ENCODE measurements at places on chromosomes 5 and 9. TPM values are rescaled to one million over a fixed set of nuclear protein-coding genes. Genes with fewer than 3 reads are reported as not detected.

GRCh38 chr9:133375116-133375723 lies 640 bp downstream of the SURF4 start:
- peak overlapping the region; percentile 51 for H3K27ac ChIP-seq
- H3K36me3 ChIP-seq, result peaks cover 18% of the 10 kb centered on the region
- H3K4me3 ChIP-seq, result peak overlapping the region; percentile 81
- no peaks in the 10 kb centered on the region for H3K4me1 ChIP-seq
- H3K27me3 ChIP-seq, result no peaks in the 10 kb centered on the region
- DNase-seq, result peak; percentile 49

DNA sequence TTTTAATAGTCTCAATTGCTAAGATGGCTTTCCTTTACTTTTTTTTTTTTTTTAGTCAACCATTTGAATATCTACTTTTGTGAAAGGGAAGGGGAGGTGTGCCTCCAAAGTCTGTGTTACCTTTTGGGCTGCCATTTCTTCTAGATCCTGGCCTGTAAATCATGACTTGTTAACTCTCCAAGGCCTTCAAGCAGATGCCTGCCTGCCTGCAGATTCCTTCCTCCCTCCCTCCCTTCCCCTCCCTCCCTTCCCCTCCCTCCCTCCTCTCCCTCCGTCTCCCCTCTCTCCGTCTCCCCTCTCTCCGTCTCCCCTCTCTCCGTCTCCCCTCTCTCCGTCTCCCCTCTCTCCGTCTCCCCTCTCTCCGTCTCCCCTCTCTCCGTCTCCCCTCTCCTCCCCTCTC lies 73.1 kb downstream of the COMMD10 start:
- peaks cover 4% of the 10 kb centered on the region for H3K36me3 ChIP-seq
- no peaks in the 10 kb centered on the region for H3K27me3 ChIP-seq
- no peaks in the 10 kb centered on the region for H3K4me1 ChIP-seq
- no peak overlapping the region for H3K27ac ChIP-seq
- no peak for DNase-seq
- no peak overlapping the region for H3K4me3 ChIP-seq

- no peaks in the 10 kb centered on the region for H3K36me3 ChIP-seq
- no peaks in the 10 kb centered on the region for H3K27me3 ChIP-seq
- H3K4me1 ChIP-seq, result peaks cover 3% of the 10 kb centered on the region
Measured at GRCh38 chr9:86966852-86967511, 19.7 kb upstream of the GAS1 start.

Gene PCDHGC4
- total RNA-seq, result 3.6 TPM

Gene CPLANE1
- 34.2 TPM for total RNA-seq

GRCh38 chr9:83449166-83449565 lies 89.0 kb downstream of the FRMD3 start:
- H3K27ac ChIP-seq, result peak overlapping the region; percentile 76
- no peaks in the 10 kb centered on the region for H3K36me3 ChIP-seq

- H3K27ac ChIP-seq, result no peak overlapping the region
- no peaks in the 10 kb centered on the region for H3K36me3 ChIP-seq
- no peaks in the 10 kb centered on the region for H3K4me1 ChIP-seq
- no peak overlapping the region for H3K4me3 ChIP-seq
- H3K27me3 ChIP-seq, result no peaks in the 10 kb centered on the region
- DNase-seq, result no peak
Measured at GRCh38 chr9:21516796-21517195, 34.7 kb upstream of the IFNE start.

GRCh38 chr9:126415741-126416370 lies 89.2 kb downstream of the MVB12B start:
- H3K4me3 ChIP-seq, result no peak overlapping the region
- no peak overlapping the region for H3K27ac ChIP-seq
- peaks cover 3% of the 10 kb centered on the region for H3K36me3 ChIP-seq
- H3K27me3 ChIP-seq, result no peaks in the 10 kb centered on the region

Gene SH3RF2
- total RNA-seq, result not detected

Gene PRPF4
- 74.4 TPM for total RNA-seq

Gene CDHR2
- total RNA-seq, result not detected

DNA sequence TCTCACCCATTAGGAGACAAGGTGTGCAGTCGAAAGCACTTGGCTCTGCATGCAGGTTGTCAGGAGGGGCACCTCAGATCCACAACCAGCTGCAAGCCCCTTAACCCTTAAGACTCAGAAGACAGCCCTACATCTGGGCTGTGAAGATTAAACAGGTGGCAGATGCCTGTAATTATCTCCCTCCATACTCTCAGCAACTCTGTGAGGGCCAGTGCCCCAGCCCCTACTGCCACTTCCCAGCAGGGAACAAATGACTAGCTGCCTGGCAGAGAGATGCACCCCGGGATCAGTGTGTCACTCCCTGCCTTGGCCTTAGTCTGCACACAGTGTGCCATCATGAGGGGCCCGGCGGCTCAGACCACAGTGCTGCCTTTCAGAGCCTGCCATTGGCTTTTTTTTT lies 42.0 kb downstream of the CRB2 start:
- H3K36me3 ChIP-seq, result no peaks in the 10 kb centered on the region
- DNase-seq, result no peak
- no peaks in the 10 kb centered on the region for H3K27me3 ChIP-seq
- H3K4me1 ChIP-seq, result peaks cover 19% of the 10 kb centered on the region
- H3K27ac ChIP-seq, result no peak overlapping the region

- 0 out of 2 replicates have a peak, but pooled peaks cover 4% of the 10 kb centered on the region for H3K27me3 ChIP-seq
- DNase-seq, result no peak
- no peaks in the 10 kb centered on the region for H3K36me3 ChIP-seq
Measured at GRCh38 chr5:169653091-169653490, 16.0 kb downstream of the DOCK2 start.

Gene ACOT12
- not detected for total RNA-seq

Gene BARX1
- total RNA-seq, result not detected

GRCh38 chr5:31235381-31235780 lies 41.9 kb downstream of the CDH6 start:
- no peaks in the 10 kb centered on the region for H3K27me3 ChIP-seq
- no peak overlapping the region for H3K4me3 ChIP-seq
- no peaks in the 10 kb centered on the region for H3K36me3 ChIP-seq
- H3K4me1 ChIP-seq, result no peaks in the 10 kb centered on the region

Gene APBA1
- total RNA-seq, result 0.53 TPM

Gene VLDLR
- total RNA-seq, result 4.5 TPM

Gene SH2D3C
- 1.4 TPM for total RNA-seq

DNA sequence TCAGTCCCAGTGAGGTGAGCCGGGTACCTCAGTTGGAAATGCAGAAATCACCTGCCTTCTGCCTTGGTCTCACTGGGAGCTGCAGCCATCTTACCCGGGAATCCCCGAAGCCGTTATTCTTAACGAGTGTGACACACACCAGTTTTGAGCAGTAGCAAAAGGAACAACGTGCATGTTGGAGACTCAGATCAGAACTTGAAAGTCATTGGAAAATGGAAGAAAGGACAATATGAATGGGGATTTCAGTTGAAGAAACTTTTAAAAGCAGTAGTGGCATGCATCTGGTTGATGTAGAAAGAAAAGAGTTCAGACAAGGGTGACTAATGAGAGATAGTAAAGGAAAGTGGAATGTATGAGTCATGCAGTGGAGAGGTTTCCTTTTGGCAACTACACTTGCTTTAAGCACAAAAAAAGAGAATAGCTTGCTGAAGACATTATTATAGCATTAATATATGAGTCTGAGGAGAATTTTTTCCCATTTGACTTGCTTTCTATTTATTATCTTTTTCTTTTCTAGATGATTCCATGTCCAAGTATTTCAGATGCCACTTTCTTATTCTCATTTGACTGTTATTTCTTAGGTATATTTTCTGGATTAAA lies 44.4 kb upstream of the ANKDD1B start:
- DNase-seq, result peak; percentile 9
- peaks cover 15% of the 10 kb centered on the region for H3K4me1 ChIP-seq
- H3K27ac ChIP-seq, result peak overlapping the region; percentile 62
- peaks cover 7% of the 10 kb centered on the region for H3K36me3 ChIP-seq

Gene PIP5K1B
- 0.36 TPM for total RNA-seq

DNA sequence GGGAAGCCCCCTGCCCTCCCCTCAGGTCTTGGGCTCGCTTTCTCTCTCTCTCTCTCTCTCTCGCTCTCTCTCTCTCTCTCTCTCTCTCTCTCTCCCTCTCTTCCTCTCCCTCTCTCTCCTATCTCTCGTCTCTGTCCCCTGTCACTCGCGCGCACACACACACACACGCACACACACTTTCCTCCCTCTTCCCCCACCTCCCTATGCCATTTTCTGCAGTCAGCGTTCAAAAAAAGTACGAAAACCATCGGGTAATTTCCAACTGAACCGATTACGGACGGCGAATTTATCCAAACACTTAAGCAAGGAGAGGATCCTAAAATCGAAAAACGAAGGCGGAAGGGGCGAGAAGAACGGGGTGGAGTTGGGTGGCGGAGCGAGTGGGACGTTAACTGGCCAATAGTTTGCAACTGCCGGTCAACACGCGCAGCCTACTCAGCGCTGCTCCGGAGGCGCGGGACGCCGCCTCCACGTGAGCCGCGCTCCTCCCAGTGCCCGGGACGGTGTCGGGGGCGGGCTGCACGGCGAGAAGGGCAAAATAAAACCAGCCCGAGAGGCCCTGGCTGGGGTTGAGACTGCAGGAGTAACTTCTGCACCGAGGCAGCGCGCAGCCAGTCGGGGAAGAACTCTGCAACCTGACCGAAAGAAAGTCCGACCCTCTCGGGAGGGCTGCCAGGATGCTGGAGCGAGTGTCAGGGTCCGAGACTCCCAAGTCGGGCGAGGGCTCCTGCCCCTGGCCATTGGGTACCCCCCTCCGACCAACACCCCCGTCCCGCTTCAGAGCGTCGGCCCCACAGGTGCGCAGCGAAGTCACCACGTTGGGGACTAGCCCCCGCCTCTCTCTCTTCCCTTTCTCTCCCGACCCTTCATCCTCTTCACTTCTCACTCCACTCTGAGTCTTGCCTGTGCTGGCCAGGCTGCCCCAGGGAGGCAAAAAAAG lies 24.9 kb upstream of the ELAVL2 start:
- H3K27me3 ChIP-seq, result no peaks in the 10 kb centered on the region
- peak; percentile 76 for DNase-seq
- peak overlapping the region; percentile 69 for H3K4me3 ChIP-seq
- H3K4me1 ChIP-seq, result no peaks in the 10 kb centered on the region
- H3K36me3 ChIP-seq, result no peaks in the 10 kb centered on the region
- peak overlapping the region; percentile 17 for H3K27ac ChIP-seq

Gene GFPT2
- total RNA-seq, result 1.1 TPM

DNA sequence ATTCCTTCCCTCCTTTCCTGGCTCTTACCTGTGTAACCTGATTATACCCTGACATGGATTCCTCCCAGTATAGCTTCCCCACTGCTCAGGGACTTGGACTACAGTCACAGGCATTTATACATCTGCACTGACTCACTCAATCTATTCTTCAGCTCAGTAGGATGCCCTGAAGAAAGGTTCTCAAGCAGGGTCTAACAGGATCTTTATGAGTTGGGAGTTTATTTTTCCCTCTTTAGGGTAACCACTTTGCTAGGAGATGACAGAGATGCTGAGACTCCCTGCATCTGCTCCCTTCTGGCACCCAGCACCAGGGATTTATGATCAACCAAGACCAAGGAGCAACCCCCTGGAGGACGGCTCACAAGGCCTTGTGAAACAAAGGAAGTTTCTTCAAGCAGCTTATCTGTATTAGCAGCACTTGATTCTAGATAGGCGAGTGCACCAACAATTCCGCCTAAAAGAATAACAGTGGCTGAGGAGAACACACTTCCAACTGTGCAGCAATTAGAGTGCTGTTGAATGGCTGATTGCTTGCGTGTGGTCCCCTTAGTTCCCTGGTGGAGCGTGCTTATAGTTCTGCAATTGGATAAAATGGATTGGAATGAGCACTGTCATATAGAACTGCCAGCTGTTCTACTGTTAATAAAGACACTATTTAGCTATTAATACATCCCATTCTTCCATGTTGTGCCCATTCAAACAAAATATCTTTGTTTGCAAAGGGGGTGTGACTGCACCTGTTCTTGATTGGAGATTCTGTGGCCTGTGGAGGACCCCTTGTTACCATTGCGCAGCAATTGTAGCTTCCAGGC lies 482.6 kb downstream of the ZNF608 start:
- no peaks in the 10 kb centered on the region for H3K27me3 ChIP-seq
- H3K4me1 ChIP-seq, result peaks cover 21% of the 10 kb centered on the region
- H3K27ac ChIP-seq, result peak overlapping the region; percentile 78
- H3K36me3 ChIP-seq, result no peaks in the 10 kb centered on the region

- H3K27me3 ChIP-seq, result no peaks in the 10 kb centered on the region
- H3K27ac ChIP-seq, result no peak within 1 kb of the TSS
- H3K36me3 ChIP-seq, result no peaks in the 10 kb centered on the region
- H3K4me3 ChIP-seq, result no peak within 1 kb of the TSS
- H3K4me1 ChIP-seq, result no peaks in the 10 kb centered on the region
Measured at GRCh38 chr5:55102348-55102747, at the start of gene GZMA. Gene GZMA, plus strand, starts transcription at chr5:55102646. Its CDS starts 37 bp downstream, at chr5:55102683.

Gene GARIN3
- not detected for total RNA-seq

GRCh38 chr5:145661737-145662485 lies 173.2 kb downstream of the PRELID2 start:
- DNase-seq, result no peak
- no peak overlapping the region for H3K4me3 ChIP-seq
- H3K4me1 ChIP-seq, result no peaks in the 10 kb centered on the region
- no peaks in the 10 kb centered on the region for H3K36me3 ChIP-seq

DNA sequence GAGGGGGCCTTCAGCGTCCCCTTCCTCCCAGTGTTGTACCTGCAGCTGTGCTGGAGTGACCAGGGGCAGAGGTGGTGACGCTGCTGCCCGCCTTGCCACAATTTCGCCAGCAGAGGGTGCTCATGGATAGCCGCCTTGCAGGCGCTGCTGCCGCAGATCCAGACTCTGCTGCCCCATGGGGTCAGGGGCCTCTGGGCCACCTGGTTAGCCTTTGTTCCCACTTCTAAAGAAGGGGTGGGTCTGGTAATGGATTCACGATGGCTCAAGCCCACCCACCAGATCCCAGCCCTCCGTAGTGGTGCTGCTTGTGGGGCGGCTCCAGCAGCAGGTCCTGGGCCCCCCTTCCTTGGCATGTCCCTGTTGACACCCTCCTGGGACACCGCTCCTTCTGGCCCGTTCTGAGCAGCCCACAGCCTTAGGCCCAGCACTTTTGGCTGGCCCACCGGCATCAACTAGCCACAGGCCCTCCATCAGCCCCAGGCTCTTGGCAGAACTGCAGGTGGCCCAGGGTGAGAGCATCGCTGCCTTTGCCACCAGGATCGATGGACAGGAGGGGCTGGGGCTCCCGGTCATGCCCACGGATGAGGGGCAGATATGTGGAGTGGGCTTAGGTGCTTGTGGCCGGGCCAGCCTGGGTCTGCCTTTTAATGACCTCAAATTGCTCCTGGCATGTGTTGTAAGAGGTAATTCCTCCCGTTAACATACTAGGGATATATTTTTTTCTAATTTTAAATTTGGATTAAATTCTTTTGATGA lies 57.2 kb downstream of the COL5A1 start:
- H3K4me3 ChIP-seq, result no peak overlapping the region
- peaks cover 7% of the 10 kb centered on the region for H3K4me1 ChIP-seq
- H3K27me3 ChIP-seq, result no peaks in the 10 kb centered on the region
- peaks cover 4% of the 10 kb centered on the region for H3K36me3 ChIP-seq

- H3K27ac ChIP-seq, result no peak overlapping the region
- no peaks in the 10 kb centered on the region for H3K27me3 ChIP-seq
- no peak overlapping the region for H3K4me3 ChIP-seq
- H3K4me1 ChIP-seq, result no peaks in the 10 kb centered on the region
- H3K36me3 ChIP-seq, result no peaks in the 10 kb centered on the region
- no peak for DNase-seq
Measured at GRCh38 chr5:110354915-110355644, 371.4 kb downstream of the TMEM232 start.

- DNase-seq, result no peak
- H3K4me3 ChIP-seq, result no peak overlapping the region
- H3K27ac ChIP-seq, result no peak overlapping the region
- H3K4me1 ChIP-seq, result peaks cover 8% of the 10 kb centered on the region
- H3K27me3 ChIP-seq, result no peaks in the 10 kb centered on the region
Measured at GRCh38 chr5:173198049-173198448, 37.0 kb downstream of the NKX2-5 start.

GRCh38 chr9:30579810-30580209 lies 1804.6 kb upstream of the ACO1 start:
- no peak overlapping the region for H3K27ac ChIP-seq
- H3K27me3 ChIP-seq, result no peaks in the 10 kb centered on the region
- no peak for DNase-seq
- H3K4me1 ChIP-seq, result no peaks in the 10 kb centered on the region
